Stimulated activated naive CD8-positive, alpha-beta T cell treated with anti-CD3 and anti-CD28 coated beads, Interleukin-15, Interleukin-2, amounts not matched to agents 100 U/mL and 50 U/mL, for 24 hours (primary cell): ENCODE measurements at places on chromosomes 11 and 22.

DNA sequence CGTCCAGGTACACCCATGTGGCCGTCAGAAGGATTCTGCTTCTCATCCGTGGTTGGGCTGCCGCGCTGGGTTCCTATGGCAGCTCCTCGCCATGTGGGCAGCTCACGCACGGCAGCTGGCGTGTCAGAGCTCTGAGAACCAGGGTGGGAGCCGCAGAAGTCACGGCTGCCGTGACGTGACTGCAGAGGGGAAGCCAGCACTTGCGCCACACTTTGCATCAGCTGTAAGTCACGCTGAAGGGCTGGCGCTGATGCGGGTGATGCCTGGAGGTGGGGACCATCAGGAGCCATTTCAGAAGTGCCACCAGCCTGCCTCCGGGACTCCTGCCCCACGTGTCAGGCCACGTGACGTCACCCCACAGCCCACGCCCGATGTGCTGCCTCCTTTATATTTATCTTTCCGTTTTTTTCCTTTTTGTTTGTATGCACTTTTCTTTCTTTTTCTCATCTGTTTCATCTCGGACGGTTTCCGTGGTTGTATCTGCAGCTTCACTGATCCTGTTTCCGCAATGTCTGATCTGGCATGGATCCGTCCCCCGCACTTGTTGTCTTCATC is 133.2 kb downstream of the IGLL1 start:
- no peak for DNase-seq

DNA sequence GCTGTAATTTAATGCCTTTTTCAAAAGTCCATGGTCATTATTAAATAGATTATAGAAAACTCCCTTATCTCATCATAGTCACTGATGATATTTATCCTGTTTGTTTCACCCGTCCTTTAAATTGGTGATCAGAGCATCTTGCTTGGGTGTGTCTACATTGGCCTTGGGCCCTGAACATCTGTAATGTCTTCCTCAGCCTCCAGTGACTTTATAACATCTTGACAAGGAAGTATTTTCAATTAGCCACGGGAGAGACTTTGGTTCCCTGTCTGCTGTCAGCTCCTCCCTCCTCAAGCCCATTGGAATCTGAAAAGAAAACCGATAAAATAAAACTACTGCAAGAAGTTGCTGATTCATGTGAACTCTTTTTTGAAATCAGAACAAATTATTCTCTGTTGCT is 116.9 kb upstream of the TTC12 start:
- DNase-seq = no peak

GRCh38 chr11:73219396-73220285 is 1.6 kb downstream of the P2RY2 start:
- DNase-seq = no peak

GRCh38 chr11:60127311-60127811 is 38.9 kb downstream of the MS4A2 start:
- no peak for DNase-seq

DNA sequence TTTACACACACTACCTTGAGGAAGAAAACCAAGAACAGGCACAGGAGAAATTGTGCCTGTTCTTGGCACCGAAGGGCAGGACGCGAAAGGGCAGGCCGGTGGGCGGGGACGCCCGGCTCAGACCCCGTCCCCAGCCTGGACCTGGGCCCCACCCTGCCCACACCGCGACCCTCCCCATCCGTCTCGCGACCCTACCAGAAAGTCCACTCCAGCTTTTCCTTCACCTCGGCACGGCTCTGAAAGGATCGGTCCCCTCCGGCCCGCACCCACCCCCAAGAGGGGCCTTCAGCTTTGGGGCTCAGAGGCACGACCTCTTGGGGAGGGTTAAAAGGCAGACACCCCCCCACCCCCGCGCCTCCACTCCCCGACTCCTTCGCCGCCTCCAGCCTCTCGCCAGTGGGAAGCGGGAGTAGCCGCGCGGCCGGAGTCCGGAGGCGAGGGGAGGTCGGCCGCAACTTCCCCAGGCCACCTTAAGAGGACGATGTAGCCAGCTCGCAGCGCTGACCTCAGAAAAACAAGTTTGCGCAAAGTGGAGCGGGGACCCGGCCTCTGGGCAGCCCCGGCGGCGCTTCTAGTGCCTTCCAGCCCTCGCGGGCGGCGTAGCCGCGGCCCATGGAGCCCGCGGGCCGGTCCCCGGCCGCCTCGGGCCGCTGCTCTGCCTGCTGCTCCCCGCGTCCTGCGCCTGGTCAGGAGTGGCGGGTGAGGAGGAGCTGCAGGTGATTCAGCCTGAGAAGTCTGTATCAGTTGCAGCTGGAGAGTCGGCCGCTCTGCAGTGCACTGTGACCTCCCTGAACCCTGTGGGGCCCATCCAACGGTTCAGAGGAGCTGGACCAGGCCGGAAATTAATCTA is 4.4 kb downstream of the SEC14L6 start:
- DNase-seq = no peak

GRCh38 chr11:103673773-103674172 is 362.7 kb upstream of the DDI1 start:
- DNase-seq = no peak

GRCh38 chr22:44764974-44765373 is 12.6 kb downstream of the ARHGAP8 start:
- no peak for DNase-seq

DNA sequence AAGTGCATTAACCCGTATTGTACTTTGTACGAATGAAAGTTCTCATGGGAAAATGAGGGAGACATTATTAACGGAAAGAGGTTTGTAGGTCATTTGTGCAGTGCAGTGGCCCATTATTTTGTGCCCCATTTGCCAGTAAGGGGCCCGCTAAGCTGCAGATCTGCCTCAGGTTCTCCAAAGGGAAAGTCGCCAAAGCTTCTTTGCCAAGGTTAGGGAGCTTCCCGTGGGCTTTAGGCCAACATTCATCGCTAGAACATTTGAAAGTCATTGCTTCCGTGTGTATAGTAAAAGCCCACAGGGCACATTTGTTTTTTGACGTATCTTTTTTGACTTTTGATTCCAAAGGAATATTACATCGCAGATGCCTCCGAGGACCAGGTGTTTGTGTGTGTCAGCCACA is 61.0 kb upstream of the SORL1-AS1 start:
- DNase-seq = no peak

DNA sequence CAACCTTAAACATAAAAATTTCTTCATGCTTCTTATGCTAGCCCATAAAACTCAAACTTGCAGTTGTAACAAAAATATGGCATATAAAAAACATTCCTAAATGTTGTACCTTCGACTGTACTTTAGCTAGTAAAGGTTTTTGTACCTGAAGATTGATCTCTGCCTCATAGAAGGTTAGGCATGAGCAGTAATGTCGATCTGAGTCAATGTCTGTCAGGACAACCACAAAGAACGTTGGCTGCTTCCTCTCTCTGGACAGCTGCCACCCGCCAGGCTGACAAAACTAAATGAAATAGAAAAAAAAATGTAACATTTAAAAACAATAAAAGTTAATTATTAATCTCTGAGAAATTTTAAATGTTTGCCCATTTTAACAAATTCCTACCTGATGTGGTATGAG is 251.3 kb downstream of the SBF2 start:
- DNase-seq = no peak
